Mesangial cell (primary cell): ENCODE measurements at places on chromosomes 5 and 9. TPM values are rescaled to one million over a fixed set of nuclear protein-coding genes. Genes with fewer than 3 reads are reported as not detected.

Gene F2RL2
- 18.3 and 58.7 TPM in 2 replicates for total RNA-seq

Gene MYMK
- not detected in 2 replicates for total RNA-seq

Gene MAML1
- total RNA-seq: 16.6 and 27.1 TPM in 2 replicates

Gene EQTN
- total RNA-seq: not detected in 2 replicates

Gene ZNF883
- total RNA-seq: 2.4 and 6.3 TPM in 2 replicates
